ENCODE measurements at places on chromosomes 7 and 10.

DNA sequence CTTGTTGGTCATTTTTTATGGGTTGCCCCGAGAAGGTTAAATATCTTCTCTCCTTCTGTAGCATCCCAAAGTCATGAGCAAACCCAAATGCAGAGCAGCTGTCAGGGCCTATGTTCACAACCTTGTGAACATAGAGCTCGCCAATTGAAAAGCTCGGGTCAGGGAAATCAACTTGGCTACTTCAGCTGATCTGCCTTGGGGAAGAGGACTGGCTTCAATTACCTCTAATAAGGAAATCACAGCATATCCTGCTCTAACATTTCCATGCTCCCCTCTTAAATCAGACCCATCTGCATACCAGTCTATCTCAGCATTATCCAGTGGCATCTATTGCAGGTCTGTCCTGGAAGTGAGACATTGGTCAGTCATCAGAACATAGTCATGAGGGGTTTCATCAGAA is 105.6 kb downstream of the ANKRD26 start:
- no peak for DNase-seq

DNA sequence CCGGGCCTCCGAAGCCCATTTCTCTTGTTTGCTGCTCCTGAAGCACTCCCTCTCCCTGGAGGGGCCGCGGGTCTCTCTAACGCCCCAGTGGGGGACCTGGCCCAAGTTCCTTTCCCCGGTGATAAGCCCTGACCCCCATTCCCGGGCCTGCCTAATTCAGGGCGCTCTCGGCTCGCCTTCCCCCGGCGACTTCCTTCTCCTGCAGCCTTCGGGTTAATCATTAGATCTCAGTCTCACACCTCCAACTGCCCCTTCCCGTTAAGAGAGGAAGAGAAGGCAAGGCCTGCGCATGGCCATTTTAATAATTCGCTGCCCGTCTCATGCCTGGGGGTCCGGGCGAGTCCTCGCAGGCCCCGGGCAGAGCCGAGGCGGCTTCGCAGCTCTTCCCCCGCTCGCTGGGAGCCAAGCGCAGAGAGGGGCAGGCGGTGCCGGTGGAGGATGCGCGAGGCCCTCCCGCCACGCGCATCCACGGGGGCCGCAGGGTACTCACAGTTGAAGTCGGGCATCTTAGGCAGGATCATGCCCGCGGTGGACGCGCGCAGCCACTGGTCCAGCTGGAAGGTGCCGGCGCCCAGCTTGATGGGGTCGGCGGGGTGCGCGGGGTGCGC is 1.2 kb downstream of the MNX1 start:
- DNase-seq = no peak

DNA sequence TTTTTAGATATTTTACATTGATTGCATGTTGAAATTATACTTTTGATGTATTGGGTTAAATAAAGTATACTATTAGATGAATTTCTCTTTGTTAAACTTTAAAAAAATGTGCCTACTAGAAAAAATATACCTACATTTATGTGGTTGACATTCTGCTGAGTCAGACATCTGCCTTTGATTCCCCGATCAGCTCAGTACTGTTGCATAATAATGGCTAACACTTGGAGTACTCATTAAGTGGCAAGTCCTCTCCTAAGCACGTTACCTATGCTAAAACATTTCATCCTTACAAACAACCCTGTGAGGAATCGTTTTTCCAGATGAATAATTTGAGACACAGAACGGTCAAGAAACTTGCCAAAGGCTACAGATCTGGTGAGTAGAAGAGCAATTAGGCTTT is 14.0 kb upstream of the SEM1 start:
- DNase-seq = no peak

- DNase-seq = no peak
These were observed 104.6 kb downstream of the FOXP2 start for GRCh38 chr7:114519240-114519639.

GRCh38 chr7:46032942-46033341 is 111.9 kb upstream of the IGFBP3 start:
- DNase-seq = no peak

- no peak for DNase-seq
These were observed 16.8 kb downstream of the NUDT1 start for GRCh38 chr7:2258661-2259365.

DNA sequence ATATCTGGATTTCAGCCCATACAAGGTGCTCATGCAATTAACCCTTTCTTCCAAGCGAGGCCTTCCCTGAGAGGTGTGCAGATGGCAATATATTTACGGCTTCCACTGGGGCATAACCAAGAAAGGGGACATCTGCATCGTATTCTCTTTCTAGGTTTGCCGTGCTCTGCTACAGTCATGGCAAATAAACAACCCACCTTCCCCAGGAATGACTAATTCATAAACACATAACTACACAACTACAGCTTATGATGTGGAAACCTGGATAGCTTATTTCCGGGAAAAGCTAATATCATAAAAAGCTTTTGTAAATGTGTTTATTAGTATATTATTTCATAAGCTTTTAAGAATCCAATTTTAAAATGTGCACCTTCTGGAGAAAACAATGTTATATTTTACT is 120.0 kb downstream of the CAMK1D start:
- no peak for DNase-seq
